CD4-positive, alpha-beta T cell treated with Interleukin-6 at 100 ng/mL for 8 hours (primary cell): ENCODE measurements at places on chromosomes 12 and 14.
A peak's percentile ranks its signal among the peaks of the same experiment; 100 is the strongest.

- DNase-seq = no peak
Observed at GRCh38 chr12:1226951-1227350, 235.9 kb downstream of the ERC1 start.

DNA sequence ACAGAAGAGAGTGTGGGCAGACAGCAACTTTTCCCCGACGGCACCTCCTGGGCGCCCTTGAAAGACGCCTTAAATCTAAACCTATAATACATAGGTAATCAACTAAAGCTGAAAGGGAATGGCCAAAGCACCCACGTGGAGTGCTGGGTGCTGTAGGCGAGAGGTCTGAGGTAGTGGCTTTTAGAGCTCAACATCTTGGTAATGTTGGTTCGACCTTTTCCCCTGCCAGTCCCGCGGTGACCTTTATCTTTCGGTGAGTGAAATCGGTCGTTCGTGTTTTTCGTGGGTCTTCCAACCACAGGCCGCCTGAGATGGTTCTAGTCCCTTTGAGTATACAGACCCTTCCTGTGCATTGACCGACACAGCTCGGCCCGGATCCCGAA is 9.1 kb downstream of the OR6S1 start:
- DNase-seq = no peak

- DNase-seq = no peak
Observed at GRCh38 chr14:25658988-25659387, 609.0 kb upstream of the STXBP6 start.

DNA sequence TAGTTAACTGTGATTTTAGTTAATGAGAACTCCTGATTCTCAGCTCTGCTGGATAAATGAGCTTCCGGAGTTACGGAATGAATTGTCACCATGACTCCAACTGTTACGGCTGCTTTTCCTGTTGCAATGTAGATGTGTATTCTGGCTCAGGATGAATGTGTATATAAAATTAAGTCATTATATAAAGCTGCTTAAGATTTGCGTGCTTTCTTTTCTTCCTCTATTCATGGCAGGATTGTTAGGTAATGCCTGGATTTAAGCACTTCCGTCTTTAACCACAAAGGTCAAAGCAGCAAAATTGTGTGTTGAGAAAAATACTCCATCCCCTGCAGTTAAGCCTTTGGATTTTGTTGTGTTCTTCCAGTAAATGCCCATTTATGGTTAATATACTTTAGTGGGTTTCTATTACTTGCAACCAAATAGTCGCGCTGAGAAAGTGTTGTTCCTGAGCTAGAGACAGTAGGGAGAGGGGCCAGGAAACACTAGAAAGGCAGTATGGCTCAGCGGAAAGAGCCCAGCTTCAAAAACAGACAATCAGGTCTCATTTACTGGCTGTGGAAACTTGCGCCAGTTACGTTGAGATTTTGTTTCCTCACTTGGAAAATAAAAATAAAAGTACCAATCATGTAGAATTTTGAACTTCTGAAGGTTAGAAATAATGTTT is 9.4 kb upstream of the CCDC175 start:
- DNase-seq = no peak

DNA sequence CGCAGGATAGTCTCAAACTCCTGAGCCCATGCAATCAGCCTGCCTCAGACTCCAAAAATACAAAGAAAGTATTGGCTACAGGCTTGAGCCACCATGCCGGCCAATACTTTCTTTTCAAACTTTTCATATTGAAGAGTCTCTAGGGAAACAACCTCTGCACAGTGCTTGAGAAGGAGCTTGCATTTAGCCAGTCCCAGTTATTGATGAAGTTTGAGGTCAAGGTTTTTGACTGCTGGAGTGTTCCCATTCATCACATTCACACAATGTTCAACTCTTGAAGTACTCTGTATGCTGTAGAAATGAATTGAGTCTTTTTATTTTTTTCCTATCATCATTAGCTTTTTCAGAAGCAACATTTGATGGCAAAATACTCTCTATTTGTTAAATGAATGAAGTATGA is 355.8 kb upstream of the E2F7 start:
- no peak for DNase-seq

DNA sequence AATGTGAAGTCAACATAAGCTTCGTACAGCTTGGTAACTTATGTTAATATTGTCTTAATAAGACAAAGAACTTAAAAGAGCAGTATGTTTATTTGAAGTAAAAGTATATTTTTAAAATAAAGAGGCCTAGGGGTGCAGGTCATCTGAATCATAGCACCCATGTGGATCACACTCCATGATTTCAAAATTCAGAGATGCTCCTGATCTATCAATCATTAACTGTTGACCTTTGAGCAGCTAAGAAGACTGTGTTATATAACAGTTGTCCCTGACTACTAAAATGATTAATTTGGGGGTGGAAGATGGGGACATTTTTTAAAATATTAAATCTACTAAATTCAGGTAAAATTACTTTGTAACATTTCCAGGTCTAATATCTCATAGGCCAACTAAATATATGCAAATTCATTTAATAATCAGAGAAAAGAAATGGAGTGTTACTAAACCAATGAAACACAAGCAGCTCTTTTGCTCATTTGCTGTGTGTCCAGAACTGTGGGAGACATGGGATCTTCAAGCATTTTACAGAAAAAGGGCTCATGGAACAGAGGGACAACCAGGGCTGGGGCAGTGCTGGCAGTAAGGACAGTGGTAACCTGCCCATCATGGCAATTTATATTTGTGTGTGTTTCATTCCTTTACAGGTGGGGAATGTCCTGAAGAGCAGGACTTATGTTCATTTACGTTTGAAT is 120.7 kb upstream of the PCED1B start:
- no peak for DNase-seq

DNA sequence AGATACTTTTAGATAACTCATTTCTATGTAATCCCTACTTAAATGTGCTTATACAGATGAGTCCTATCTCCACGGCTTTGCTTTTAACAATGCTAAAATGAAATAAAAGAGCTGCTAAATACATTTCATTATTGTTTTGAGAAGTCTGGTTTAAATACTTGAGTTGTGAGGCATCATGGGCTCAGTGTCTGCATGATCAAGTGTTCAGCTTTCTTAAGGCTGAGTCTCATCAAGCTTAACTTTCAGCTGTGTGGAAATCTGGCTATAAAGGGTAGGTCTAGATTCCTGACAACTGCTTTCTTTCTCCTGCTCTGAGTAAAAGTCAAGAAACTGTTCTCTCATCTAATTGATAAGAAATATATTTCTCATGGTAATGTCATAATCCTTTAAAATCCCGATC is 235.4 kb downstream of the FSCB start:
- DNase-seq = no peak

- no peak for DNase-seq
Observed at GRCh38 chr12:53651737-53652136, 24.1 kb downstream of the ATP5MC2 start.

GRCh38 chr14:65620195-65620594 is 207.7 kb downstream of the FUT8 start:
- DNase-seq = no peak

GRCh38 chr14:100524933-100525243 is 62.3 kb downstream of the BEGAIN start:
- DNase-seq = peak; percentile 23

- no peak for DNase-seq
Observed at GRCh38 chr12:55428331-55429243, 2.5 kb downstream of the OR6C76 start.

DNA sequence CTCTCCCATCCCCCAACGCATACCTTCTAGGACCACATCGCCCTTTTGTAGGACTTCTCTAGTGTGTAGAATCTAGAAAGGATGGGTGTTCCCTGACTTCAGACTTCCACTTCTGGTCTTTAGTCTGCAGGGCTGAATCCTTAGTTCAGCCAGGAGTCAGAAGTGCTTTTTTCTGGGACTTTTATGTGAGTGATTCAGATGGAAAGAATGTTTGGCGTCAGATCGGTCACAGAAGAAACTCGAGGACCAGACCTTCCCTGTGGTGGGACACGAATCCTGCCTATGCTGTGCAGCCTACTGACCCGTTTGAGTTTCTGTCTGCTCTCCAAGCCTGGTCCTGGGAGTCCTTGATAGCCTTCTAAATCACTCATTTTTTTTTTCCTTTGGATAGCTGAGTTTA is 165.4 kb upstream of the SSTR1 start:
- no peak for DNase-seq

GRCh38 chr14:68349900-68350629 is 442.8 kb downstream of the ZFP36L1 start:
- no peak for DNase-seq

DNA sequence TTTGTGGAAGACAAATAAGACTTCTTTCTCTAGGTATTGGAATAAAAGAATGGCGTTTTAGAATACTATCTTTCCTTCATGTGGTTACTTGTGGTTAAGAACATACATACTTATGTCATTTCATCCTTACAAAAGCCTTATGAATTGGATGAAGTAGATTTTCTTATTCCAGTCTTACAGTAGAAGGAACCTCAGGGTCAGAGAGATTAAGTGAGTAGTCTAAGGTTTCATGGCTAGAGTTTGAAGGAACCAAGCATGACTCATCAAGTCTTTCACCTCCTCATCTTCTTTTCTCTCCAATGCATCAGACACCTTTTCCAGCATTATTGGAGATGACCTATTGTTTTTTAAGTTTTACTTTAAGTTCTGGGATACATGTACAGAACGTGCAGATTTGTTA is 92.9 kb upstream of the NEDD1 start:
- no peak for DNase-seq

- no peak for DNase-seq
Observed at GRCh38 chr14:75523771-75524171, 1.5 kb downstream of the BATF start.

GRCh38 chr12:129675947-129676346 is 227.9 kb downstream of the TMEM132D start:
- DNase-seq = no peak

- no peak for DNase-seq
Observed at GRCh38 chr14:78611796-78612571, 441.8 kb downstream of the NRXN3 start.

- DNase-seq = no peak
Observed at GRCh38 chr12:67925077-67925476, 64.2 kb upstream of the IFNG-AS1 start.

GRCh38 chr14:61668282-61668681 is 27.0 kb upstream of the HIF1A start:
- DNase-seq = no peak

- DNase-seq = peak; percentile 20
Observed at GRCh38 chr12:116861320-116861719, 19.9 kb downstream of the HRK start.

GRCh38 chr12:80213871-80214270 is 114.5 kb downstream of the OTOGL start:
- DNase-seq = no peak

GRCh38 chr12:98533723-98534251 is 18.4 kb downstream of the TMPO start:
- no peak for DNase-seq

DNA sequence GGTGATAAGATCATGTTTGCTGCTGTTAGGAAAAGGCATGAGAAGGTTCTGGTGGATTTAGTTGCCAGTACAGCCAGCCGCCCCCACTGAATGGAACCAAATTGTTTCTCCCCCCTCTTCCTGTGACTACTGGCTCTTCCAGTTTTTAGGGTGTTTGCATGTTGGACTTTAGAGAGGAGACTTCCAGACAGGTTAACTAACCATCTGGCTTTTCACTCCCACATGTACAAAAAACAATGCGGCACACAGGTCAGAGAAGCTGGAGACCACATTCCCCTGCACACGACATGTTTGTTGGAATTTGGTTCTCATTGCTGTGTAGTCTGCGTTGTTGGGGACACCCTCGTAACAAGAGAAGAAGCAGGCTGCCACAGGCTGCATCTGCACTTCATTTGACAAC is 103.9 kb upstream of the TMEM132C start:
- no peak for DNase-seq

GRCh38 chr12:31558521-31558920 is 32.4 kb downstream of the DENND5B start:
- no peak for DNase-seq

GRCh38 chr14:89701211-89702043 is 253.1 kb downstream of the EFCAB11 start:
- peak; percentile 77 for DNase-seq

GRCh38 chr12:122486805-122487426 is 13.8 kb downstream of the ZCCHC8 start:
- no peak for DNase-seq

DNA sequence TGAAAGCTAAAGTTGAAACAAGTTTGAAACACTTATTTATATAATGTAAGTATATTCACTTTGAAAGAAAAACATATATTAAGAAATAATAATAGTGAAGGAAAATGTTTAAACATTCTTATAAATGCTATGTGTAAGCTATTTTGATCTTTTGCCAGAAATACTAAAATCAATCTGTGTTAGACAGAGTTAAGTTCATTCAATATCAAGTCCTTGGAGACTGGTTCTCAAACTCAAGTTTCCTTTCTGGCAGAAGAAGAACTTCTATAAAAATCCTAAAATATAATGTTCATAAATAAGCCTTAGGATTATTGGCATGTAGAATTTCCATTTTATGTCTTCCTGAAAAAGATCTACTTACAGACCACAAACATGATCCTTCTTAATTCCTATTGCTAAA is 45.3 kb downstream of the TAOK3 start:
- DNase-seq = no peak

GRCh38 chr14:72665259-72665658 is 228.6 kb downstream of the DPF3 start:
- no peak for DNase-seq

GRCh38 chr14:68234101-68234905 is 414.7 kb downstream of the RAD51B start:
- DNase-seq = no peak

- no peak for DNase-seq
Observed at GRCh38 chr12:19220205-19220604, 90.7 kb downstream of the PLEKHA5 start.

DNA sequence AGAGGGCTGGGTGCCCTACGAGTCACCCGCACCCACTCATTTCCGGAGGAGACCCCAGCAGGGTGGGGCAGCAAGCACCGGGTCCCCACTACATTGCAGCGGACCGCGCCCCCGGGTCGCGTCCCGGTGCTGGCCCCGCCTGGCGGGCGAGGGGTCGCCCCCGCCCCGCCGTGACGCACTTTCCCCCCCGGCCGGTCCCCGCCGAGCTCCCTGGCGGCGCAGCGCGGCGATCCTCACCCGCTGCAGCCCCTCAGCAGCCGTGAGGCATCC is 106.1 kb downstream of the PRICKLE1 start:
- no peak for DNase-seq
